Mammary epithelial cell (primary cell): ENCODE measurements at places on chromosomes 7 and 10. TPM values are rescaled to one million over a fixed set of nuclear protein-coding genes. Genes with fewer than 3 reads are reported as not detected.

Gene LLCFC1
- total RNA-seq = not detected in 2 replicates

Gene GIMAP2
- total RNA-seq = 1.4 TPM in 1 of 2 replicates, not detected in the other

Gene CXCL12
- total RNA-seq = not detected in 2 replicates

Gene FOXP2
- not detected in 2 replicates for total RNA-seq

Gene CALD1
- 445 TPM for total RNA-seq

Gene ZNF394
- 17.2 TPM for total RNA-seq

Gene GPR37
- 1.2 TPM for total RNA-seq

Gene EPHB4
- 81.0 TPM for total RNA-seq

Gene PON3
- total RNA-seq = 0.50 TPM

Gene OPN1SW
- not detected for total RNA-seq

Gene FAM13C
- total RNA-seq = 0.80 and 2.1 TPM in 2 replicates

Gene INHBA
- total RNA-seq = 58.8 TPM

Gene DRGX
- total RNA-seq = not detected in 2 replicates
